Thymus (tissue), 14 donors: ENCODE measurements at places on chromosomes 1 and 21. TPM values are rescaled to one million over a fixed set of nuclear protein-coding genes. Genes with fewer than 3 reads are reported as not detected.

Gene FCER1G
- total RNA-seq, result 24.0 TPM

- no peak for DNase-seq
These were observed 17.1 kb upstream of the MPZL1 start for GRCh38 chr1:167704715-167705114.

GRCh38 chr1:36869054-36869453 is 165.3 kb downstream of the GRIK3 start:
- no peak for DNase-seq

- DNase-seq, result no peak
These were observed 12.5 kb downstream of the BPNT1 start for GRCh38 chr1:220076861-220077762.

- DNase-seq, result no peak
These were observed 147.1 kb upstream of the ARHGEF16 start for GRCh38 chr1:3307359-3307758.

DNA sequence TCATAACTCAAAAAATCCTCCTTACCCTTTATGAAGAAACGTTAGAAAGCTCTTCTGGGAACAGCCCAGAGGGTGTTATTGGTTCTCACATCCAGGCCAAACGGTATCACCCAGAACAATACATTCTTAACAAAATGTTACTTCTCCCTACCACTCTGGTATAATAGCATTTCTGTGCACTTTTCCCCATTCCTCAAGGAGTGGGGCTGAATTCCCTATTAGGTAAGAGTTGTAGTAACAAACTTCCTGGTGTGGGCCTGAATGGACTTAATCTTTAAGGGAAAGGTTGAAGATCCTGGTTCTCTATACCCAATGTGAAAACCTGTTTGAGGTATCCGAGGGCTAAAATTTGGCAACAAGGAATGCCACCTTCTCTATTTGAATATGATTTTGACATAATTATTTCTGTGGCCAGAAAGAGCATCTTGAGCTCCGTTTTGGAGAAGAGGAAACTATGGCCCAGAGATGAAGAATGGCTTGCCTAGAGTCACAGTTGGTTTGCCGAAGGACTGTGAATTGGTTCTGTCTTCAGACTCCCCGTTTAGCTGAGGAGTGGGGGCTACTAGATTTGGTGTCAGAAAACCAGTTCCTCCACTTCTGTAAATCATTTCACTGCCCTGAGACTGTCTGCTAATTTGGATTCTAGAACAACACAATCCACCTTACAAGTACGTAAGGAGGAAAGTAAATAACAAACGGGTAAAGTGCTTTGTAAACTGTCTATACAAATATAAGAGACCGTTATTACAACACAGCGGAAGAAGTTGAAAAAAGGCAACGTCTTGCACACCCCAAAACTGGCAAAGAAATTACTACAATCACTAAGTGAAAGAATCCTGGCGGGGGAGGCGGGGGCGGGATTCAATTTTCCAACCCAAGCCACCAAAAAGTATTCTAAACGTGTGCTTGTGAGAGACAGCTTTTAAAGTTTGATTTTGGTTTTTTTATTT is 2.3 kb downstream of the ANP32E start:
- no peak for DNase-seq

Gene DMBX1
- 0.05 TPM for total RNA-seq

GRCh38 chr1:59018446-59018845 is 234.6 kb upstream of the JUN start:
- no peak for DNase-seq

Gene PCBP3
- total RNA-seq, result 12.8 TPM

DNA sequence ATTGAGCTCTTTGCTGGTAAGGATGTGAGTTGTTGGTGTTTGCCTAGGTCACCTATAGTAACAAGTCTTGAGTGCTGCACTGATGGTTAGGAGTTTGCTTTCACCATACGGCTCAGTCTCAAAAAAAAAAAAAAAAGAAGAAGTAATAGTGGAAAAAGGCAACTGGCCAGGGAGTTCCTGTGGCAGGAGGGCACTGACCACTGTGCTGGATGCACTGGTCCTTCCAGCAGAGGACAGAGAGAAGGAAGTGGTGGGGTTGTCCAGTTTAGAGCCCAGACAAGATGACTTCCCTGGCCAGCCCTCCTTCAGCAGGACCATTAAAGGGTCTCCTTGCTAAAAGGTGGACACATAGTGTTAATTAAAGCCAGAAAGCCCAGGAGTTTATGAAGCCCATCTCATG is 11.9 kb upstream of the PTCH2 start:
- DNase-seq, result no peak
